ENCODE measurements at places on chromosomes 12 and 14.

DNA sequence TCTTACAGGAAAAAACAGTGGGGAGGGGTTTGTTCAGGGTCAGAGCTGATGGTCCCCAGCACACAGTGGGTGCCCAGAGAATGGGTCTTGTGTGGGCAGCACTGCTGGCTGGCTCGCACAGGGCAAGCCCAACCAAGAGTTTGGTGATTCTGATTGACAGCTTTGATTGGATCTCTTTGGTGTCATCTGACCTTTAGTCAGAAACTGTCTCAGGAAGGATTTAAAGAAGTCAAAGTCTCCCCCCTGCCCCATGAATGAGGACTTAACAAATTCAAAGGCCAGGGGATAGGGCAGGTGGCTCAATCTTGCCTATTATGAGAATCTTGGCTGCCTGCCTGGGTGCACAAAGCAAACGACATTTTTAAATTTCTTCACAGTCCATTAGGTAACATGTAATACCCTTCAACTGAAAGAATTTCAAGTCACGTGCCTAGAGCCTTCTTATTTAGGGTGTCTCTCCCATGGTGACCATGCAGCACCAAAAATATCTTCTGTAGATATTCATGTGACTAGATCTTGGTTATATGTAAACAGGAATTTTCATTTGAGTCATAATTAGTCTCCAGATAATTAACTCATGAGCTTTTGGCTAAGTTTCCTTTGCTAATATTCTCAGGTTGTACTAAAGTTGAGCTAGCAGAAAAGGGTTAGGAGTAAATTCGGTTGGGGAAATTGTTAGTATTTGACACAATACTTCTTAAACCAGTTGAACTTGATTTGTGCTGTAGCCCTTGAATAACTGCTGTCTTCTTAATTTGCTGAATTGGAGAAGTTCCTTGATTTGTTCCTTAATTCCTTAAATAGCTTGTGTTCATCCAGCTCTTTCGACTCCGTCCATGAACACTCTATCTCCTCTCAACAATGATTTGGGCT is 54.5 kb upstream of the HECTD1 start:
- no peak for DNase-seq

DNA sequence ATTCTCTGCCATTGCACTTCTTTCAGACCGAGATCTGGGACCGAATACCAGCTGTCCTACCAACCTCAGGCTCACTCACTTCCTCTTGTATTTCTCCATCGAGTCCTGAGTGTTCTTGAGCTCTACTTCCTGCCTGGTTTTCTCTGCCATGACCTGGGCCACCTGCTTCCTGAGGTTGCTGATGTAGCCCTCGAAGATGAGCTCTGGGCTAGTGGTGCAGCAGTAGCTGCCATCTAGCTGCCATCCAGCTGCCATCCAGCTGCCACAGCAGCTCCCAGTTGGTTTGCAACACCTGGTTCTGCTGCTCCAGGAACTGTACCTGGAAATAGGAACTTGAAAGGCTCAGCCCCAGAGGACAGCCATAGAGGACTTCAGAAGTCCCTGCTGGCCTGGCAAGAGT is 15.0 kb upstream of the KRT73 start:
- DNase-seq = no peak

DNA sequence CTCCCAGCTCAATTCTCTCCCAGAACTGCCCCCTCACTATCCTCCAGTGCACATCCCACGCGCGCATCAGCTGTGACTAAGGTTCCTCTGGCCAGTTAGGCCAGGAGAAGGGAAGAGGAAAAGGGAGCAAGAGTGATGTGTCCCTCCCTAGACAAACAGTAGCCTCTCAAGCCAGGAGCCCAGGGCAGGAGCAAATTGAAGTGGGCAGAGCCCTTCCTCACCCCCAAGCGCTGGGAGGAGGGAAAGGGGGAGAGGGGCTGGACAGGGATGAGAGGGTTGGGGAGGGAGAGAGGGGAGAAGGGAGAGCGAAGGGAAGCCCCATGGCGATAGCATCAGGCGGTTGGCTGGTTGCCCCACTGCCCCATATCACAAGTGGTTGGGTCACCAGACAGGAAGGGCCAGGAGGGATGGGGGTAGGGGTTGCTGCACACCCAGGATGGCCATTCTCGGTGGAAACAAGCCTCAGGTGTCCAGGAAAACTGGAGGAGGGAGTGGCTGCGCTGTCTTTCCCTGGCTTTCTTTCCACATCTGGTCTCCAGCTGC is 1.1 kb downstream of the CD63 start:
- DNase-seq = no peak

DNA sequence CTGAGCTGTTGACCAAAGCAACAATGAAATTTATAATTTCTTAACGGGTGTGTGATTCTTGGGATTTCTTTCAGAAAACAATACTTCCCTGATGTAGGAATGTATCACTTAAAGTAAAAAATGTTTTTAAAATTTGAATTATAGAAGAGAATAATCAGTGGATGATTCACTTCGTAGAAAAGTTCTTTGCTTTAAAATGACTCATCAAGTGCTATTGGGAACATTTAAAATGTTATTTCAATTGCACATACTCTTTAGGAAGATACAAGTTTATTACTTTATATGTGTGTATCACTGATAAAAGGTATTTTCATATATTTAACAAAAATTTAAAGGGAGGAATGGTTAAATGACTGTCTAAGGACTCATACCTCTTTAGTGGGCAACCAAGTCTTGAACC is 155.3 kb downstream of the PDE3A start:
- no peak for DNase-seq

- DNase-seq = no peak
Observed at GRCh38 chr12:26799741-26800140, 33.3 kb downstream of the ITPR2 start.

- DNase-seq = no peak
Observed at GRCh38 chr12:91778091-91778832, 367.4 kb downstream of the BTG1 start.

GRCh38 chr14:77063571-77064171 is 34.4 kb upstream of the CIPC start:
- DNase-seq = no peak

GRCh38 chr14:103155010-103155409 is 31.7 kb downstream of the TNFAIP2 start:
- no peak for DNase-seq

DNA sequence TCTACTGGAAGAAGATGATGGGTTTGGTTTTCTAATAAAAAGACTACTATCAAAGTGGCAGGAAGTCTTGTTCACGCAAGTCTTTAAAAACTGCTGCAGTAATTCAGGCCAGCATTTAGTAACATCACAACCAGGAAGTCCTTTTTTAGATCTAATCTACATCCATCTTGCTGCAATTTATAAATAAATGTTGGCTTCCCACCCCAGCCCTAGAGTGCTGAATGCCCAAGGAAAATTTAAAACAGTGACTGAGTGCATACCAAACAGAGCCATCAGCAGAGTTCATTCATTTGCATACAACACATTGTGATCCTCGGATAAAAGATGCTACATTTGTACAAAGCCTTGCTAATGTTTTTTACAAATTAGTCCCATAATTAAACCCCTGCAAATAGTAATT is 72.1 kb downstream of the PHLDA1 start:
- no peak for DNase-seq

- DNase-seq = no peak
Observed at GRCh38 chr14:99187858-99188257, 84.1 kb downstream of the BCL11B start.

DNA sequence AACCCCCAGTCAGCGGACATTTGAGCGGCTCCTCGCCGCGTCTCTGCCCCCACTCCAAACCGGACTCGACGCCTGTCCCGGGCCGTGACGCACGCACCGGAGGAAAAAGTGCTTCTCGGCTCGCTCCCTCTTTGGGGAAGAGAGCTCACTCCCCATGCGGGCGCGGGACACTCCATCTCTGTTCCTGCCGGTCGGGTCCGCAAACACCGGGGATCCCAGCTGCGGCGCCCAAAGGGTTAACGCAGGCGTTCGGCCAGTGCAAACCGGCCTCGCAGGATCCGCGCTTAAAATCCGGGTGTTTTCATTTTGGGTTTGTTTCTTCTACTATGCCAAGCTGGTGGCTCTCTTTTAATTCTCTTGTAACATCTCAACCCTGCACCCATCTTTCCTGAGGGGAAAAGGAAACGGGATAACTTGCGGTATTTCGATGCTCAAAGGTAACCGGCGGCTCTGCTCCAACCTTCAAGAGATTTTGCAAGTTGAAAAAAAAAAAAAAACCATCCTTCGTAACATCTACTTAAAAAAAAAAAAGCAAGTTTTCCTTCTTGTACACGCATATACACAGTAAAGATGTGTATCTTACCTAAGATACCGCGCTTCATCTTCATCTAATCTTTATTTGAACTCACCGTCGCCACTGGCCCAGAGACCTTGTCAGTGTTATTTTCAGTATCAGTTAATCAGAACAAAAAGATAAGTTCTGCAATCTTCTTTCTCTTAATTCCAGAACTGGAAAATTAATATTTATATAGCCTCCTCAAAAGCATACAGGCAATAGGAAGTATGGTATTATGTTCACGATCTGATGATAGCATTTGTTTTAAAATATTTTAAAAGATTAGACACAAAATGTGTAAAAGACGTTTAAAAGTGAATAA is 1.6 kb upstream of the ATP2B1 start:
- DNase-seq = no peak

GRCh38 chr12:104187446-104188155 is 28.0 kb upstream of the TXNRD1 start:
- DNase-seq = no peak

DNA sequence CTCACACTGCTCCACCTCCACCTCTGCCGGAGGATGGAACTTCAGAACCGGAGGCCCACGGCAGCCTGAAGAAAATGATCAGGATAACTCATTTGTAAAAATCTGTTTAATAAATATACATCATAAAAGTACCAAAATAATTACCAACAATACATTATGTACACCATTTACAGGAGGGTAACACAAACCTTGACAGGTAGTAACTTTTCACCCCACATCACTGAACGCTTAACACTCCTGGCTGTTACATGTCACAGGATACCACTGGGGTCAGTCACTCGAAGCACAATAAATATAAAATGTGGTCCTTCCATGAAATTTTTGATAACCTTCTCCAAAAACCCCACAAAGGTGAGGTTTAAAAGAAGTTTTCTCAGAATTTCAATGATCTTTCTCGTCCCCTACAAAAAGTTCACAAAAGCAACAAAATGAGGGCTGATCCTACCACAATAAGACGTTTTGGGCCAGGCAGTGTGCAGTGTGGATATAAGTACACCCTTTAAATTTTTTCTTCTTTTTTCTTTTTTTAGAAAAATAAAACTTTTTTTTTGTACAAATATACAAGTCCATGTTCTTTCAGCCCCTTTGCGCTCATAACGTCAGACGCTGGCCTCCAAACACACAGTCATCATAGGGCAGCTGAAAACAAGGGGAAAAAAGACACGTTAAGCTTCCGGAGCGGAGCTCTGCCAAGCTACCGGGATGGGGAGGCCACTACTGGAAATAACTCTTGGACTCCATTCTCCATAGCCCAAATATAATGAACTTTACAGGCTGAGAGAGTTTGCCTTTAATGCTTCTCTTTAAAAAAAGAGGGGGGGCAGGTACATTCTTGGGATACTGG is 2.9 kb downstream of the NFKBIA start:
- DNase-seq = no peak

- DNase-seq = no peak
Observed at GRCh38 chr12:56929780-56930179, 4.4 kb downstream of the SDR9C7 start.

- no peak for DNase-seq
Observed at GRCh38 chr12:55901881-55902490, 25.7 kb downstream of the PYM1 start.

DNA sequence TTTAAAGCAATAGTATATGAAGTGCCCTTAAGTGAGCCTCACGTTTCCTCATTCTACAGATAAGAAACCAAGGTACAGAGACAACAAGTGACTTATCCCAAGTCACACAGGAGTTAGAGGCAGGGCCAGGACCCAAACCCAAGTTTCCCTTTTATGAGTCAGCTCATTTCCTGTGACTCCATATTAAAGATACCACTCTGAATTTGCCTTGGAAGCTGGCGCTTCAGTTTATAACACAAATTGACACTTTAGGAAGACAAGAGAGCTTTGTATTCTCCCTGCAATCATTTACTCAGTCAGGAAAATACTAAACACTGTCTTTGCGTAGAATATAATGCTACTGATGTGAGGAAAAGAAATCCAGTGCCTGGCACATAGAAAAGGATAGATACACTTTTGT is 43.2 kb downstream of the MYBPC1 start:
- DNase-seq = no peak

GRCh38 chr12:97283297-97283696 is 179.3 kb upstream of the RMST start:
- no peak for DNase-seq

GRCh38 chr14:53161758-53162435 is 8.8 kb upstream of the DDHD1 start:
- DNase-seq = no peak

DNA sequence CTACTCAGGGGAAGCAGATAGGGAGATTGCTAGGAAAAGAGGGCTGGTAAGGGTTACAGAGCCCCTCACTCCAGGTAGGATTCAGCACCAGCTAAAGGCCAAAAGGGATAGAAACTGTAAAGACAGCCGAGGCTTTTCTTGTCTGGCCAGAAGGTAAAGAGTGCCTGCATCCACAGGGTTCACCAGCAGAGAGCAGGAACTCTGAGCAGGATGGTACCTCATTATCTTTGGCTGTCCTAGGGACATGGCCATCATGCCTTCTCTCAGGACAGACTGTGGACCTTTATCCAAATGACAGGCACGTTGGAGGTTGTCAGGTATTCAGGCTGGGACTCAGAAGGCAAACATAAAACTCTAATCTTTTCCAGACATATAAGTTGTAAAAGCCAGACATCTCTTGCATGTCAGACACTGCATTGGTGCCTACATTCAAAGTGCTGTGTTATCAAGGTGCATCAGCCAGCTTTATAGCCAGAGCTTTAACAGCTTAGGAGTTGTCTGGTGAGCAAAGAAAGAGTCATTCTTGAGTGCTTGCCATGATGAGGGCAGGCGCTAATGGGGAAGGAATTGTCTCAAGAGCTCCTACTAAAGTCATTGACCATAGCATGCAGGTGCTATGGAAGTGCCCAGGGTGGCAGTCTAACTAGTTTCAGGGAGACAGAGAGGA is 89.5 kb downstream of the PELI2 start:
- no peak for DNase-seq

GRCh38 chr12:115801871-115802270 is 475.6 kb downstream of the MED13L start:
- no peak for DNase-seq

GRCh38 chr14:104393898-104394381 is 185.6 kb upstream of the C14orf180 start:
- peak; percentile 20 for DNase-seq

DNA sequence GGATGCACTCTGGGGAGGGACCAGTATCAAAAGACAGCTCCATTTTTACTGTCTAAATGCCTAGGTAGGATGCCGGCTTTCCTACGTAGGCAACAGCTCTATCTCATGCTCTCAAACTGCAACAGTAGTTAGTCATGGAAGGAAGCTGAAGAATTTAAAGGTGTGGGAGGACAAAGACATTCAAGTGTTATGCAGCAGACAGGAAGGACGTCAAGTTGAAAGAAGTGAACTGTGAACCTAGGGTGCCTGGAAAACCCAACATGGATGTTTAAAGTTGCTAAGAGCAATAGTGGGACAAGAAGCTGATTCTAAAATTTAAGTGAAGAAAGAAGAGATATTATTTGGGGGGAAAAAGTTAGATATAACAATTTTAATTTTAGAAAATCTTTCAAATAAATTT is 5.9 kb downstream of the SEC23A start:
- DNase-seq = no peak

- DNase-seq = no peak
Observed at GRCh38 chr12:96334502-96334901, 65.7 kb downstream of the CDK17 start.

Measured in stimulated activated CD8-positive, alpha-beta memory T cell treated with anti-CD3 and anti-CD28 coated beads, Interleukin-12 subunit alpha, Interleukin-12 subunit beta, amount 100 ng/mL, for 4 hours (primary cell).